ENCODE measurements at places on chromosomes 2 and 18.

DNA sequence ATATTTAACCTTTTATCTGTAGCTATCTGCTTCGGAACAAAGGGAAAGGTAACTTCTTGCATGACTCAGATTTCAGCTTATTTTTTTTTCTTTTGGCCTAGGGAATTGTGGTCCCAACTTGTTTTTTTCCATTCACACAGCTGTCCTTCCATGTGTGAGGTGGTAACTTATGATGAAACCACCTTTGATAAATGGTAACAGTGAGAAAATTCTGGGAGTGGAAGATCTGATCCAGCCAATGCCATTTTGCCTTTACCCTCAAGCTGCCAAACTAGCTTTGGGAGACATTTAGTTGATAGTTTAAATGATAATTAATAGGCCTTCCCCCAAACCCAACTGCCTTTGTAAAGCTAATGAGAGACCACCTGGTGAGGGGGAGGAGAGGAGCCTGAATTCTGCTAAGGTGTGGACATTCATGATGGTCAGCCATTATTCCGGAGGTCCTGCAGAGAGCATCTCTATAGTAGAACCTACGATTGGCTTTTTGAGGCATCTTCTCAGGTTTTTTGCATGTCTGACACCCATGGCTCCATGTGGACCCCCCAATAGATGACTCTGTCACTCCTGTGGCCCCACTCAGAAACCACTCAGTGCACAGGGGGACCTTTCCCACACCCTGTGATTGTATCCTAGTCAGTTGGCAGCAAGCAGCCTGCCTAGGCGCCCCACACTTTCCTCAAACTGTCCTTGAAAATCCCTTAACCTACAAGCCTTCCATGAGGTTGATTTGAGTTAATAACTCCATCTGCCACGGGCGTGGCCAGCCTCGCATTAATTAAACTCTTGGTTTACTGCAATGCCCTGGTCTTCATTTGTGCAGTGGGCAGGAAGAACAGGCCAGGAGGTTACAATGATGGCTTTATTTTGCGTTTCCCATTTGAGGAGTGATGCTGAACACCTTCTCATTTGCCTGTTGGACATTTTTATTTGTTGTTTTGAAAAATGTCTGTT lies 263.5 kb upstream of the PXDN start:
- H3K36me3 ChIP-seq: no peaks in the 10 kb centered on the region
- no peaks in the 10 kb centered on the region for H3K27me3 ChIP-seq
- H3K4me1 ChIP-seq: no peaks in the 10 kb centered on the region
- no peak for DNase-seq
- H3K27ac ChIP-seq: no peak overlapping the region

- H3K4me1 ChIP-seq: no peaks in the 10 kb centered on the region
- no peaks in the 10 kb centered on the region for H3K36me3 ChIP-seq
- no peaks in the 10 kb centered on the region for H3K27me3 ChIP-seq
- DNase-seq: no peak
- H3K27ac ChIP-seq: no peak overlapping the region
Observed at GRCh38 chr2:66041902-66042657, 392.8 kb upstream of the MEIS1 start.

- H3K27me3 ChIP-seq: no peaks in the 10 kb centered on the region
- H3K4me3 ChIP-seq: peak overlapping the region; percentile 98
- peaks cover 6% of the 10 kb centered on the region for H3K36me3 ChIP-seq
- DNase-seq: peak; percentile 80
Observed at GRCh38 chr2:238425979-238426567, 654 bp upstream of the ASB1 start.

- H3K27me3 ChIP-seq: no peaks in the 10 kb centered on the region
- DNase-seq: no peak
- no peaks in the 10 kb centered on the region for H3K4me1 ChIP-seq
- H3K36me3 ChIP-seq: no peaks in the 10 kb centered on the region
- no peak overlapping the region for H3K4me3 ChIP-seq
Observed at GRCh38 chr2:82853299-82853698, 1605.8 kb downstream of the SUCLG1 start.

DNA sequence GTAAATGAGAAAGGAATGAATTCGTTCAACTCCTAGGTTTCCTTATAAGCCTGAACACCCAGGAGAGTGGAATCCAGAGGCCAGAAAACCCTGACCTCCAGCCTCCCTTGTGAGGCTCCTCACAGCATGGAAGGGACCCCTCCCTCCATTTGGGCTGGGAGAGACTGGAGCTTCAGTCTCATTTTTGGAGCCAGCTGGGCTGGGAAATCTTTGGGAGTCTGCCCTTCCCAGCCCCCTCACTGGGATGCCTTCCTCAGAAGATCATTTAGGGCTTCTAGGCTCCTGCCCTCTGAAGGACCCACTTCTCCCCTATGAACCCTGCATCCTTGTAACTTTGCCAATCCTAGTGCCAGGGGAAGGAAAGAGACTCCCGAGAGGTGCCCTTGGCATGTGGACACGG lies 346.1 kb downstream of the CYP26B1 start:
- no peaks in the 10 kb centered on the region for H3K4me1 ChIP-seq
- H3K27me3 ChIP-seq: no peaks in the 10 kb centered on the region
- DNase-seq: no peak
- H3K4me3 ChIP-seq: no peak overlapping the region
- H3K27ac ChIP-seq: no peak overlapping the region
- no peaks in the 10 kb centered on the region for H3K36me3 ChIP-seq

DNA sequence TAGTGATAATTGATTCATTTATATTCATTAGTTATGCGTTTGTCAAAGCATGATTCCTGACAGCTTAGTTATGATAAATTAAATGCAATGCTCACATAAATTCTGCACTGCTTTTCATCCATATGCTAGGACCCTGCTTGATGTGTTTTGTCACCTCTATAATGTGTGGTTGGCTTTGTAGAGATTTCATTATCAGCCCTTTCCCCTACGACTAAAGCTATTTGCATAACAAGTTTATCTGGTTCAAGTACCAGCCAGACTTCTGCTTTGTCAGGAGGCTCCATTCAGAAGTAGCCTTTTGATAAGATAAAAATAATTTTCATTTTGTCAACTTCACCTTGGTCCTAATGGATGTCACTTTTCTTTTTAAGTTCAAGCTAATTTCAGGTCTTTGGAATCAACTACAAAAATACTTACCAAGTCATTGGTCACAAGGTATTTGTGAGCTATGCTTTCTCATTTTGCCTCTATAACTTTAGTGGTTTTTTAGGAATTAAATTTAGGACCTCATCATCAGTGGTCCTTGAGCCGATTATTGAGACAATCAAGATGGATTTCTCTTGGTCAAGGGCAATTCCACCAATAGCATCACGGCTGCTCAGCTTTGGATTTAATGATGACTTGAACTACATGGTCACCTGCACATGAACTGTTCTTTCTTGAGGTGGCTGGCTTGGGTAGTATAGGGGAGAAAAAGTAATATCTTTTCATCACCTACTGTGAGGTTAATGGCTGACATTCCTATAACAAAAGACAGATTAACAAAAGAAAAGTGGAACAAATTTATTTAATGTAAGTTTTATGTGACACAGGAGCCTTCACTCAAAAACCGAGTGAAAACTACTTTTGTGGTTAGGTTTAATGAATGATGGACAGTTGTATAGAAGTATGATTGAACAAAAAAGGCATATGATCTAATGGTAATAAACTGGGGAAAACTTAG lies 162.1 kb downstream of the MYO3B start:
- no peak overlapping the region for H3K4me3 ChIP-seq
- H3K4me1 ChIP-seq: no peaks in the 10 kb centered on the region
- H3K36me3 ChIP-seq: no peaks in the 10 kb centered on the region
- DNase-seq: no peak
- no peaks in the 10 kb centered on the region for H3K27me3 ChIP-seq
- H3K27ac ChIP-seq: no peak overlapping the region

GRCh38 chr18:55229682-55230081 lies 270.4 kb upstream of the CCDC68 start:
- no peak for DNase-seq
- H3K27me3 ChIP-seq: no peaks in the 10 kb centered on the region
- H3K36me3 ChIP-seq: peaks cover 92% of the 10 kb centered on the region
- H3K4me1 ChIP-seq: peaks cover 11% of the 10 kb centered on the region

DNA sequence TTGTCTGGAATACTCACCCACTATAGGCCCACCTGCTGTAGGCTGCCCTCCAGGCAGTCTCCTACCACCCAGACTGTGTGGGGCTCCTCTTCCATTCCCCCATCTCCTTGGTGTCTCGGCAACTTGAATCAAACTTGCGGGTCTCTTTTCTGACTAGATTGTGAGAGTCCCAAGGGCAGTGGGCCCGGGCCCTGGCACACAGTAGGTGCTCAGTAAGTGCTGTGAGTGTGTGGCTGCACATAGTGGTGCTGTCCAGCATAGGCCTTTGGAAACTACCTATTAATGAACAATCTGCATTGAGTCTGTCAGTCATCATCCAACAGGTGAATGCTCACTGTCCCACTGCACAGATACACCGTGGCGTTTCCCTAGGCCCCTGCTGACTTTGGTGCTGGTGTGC lies 43.6 kb upstream of the ASB1 start:
- no peaks in the 10 kb centered on the region for H3K27me3 ChIP-seq
- H3K4me1 ChIP-seq: no peaks in the 10 kb centered on the region
- H3K4me3 ChIP-seq: no peak overlapping the region
- H3K27ac ChIP-seq: no peak overlapping the region
- peaks cover 15% of the 10 kb centered on the region for H3K36me3 ChIP-seq

DNA sequence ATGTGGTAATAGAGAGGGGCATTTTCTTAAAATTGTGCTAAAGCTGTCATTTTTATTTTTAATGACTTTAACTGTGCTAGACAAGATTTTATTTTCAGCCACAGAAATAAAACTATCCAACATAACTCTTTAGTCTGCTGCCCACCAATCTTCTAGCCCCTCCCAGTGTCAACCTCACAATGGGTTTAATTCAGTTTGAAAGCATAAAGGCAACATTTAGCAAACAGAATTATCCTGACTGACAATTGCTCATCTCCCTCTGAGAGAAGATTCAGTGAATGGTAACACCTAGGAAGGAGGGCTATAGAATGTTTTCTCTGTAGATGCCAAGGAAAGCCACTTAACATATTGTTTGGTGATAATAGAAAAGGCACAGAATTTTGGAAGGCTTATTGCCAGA lies 5.2 kb downstream of the ERMN start:
- peaks cover 13% of the 10 kb centered on the region for H3K27me3 ChIP-seq
- no peak for DNase-seq
- no peaks in the 10 kb centered on the region for H3K4me1 ChIP-seq
- no peaks in the 10 kb centered on the region for H3K36me3 ChIP-seq
- no peak overlapping the region for H3K27ac ChIP-seq
- no peak overlapping the region for H3K4me3 ChIP-seq

GRCh38 chr2:162211732-162212131 lies 31.5 kb downstream of the FAP start:
- DNase-seq: no peak
- no peak overlapping the region for H3K27ac ChIP-seq
- H3K36me3 ChIP-seq: peaks cover 90% of the 10 kb centered on the region
- no peak overlapping the region for H3K4me3 ChIP-seq

GRCh38 chr18:41928581-41928980 lies 26.5 kb upstream of the PIK3C3 start:
- no peaks in the 10 kb centered on the region for H3K27me3 ChIP-seq
- H3K36me3 ChIP-seq: no peaks in the 10 kb centered on the region
- H3K4me1 ChIP-seq: no peaks in the 10 kb centered on the region
- H3K27ac ChIP-seq: no peak overlapping the region
- no peak for DNase-seq

DNA sequence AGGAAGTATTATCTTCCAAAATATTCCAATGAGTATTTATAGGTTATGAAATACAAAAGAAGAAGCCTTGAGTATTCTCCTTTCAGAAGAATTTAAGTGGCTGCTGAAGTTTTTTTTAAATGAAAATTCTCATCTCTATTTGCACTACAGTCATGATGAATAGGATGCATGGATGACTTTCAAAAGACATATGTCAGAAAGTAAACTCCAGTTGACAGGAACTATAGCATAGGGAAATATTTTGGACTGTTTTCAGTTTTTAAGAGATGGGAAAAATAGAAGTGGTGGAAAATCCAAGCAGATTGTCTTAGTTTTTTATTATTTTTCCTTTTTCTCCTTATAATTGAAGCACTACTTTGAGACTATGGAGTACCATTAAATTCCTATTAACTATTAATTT lies 825.1 kb upstream of the FSHR start:
- no peaks in the 10 kb centered on the region for H3K4me1 ChIP-seq
- H3K27ac ChIP-seq: no peak overlapping the region
- no peak overlapping the region for H3K4me3 ChIP-seq
- no peak for DNase-seq
- H3K27me3 ChIP-seq: no peaks in the 10 kb centered on the region

DNA sequence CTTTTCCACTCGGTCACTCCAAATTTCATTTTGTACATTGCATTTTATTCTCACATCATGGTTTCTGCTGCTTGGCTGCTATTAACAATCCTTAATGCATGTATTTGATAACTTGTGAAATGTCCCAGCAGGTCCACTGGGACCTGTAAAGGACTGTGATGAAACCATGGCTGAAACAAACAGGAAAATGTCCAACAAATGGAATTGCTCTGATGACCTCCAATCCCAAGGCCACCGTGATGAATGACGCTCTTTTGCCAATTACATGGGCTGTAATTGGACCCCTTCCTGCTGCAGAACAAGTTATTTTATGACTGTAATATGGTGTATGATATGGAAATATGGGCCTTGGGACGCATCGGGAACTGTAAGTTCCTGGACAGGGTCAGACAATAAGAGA lies 224.2 kb upstream of the CXCR4 start:
- no peaks in the 10 kb centered on the region for H3K27me3 ChIP-seq
- H3K27ac ChIP-seq: no peak overlapping the region
- H3K4me1 ChIP-seq: no peaks in the 10 kb centered on the region

All from SK-N-SH (cell line).